Neural progenitor cell (in vitro differentiated cells): ENCODE measurements at places on chromosomes 5 and 9.

GRCh38 chr5:160183075-160183474 is 46.2 kb upstream of the FABP6 start:
- H3K27me3 ChIP-seq: no peaks in the 10 kb centered on the region

- H3K27me3 ChIP-seq: no peaks in the 10 kb centered on the region
- H3K27ac ChIP-seq: no peak overlapping the region
- DNase-seq: peak; percentile 15
- H3K4me1 ChIP-seq: no peaks in the 10 kb centered on the region
Measured at GRCh38 chr5:39599721-39600431, 175.1 kb upstream of the DAB2 start.

GRCh38 chr5:158382473-158382872 is 523.5 kb upstream of the CLINT1 start:
- no peak overlapping the region for H3K4me3 ChIP-seq
- H3K4me1 ChIP-seq: peaks cover 20% of the 10 kb centered on the region
- H3K36me3 ChIP-seq: no peaks in the 10 kb centered on the region
- DNase-seq: no peak
- no peaks in the 10 kb centered on the region for H3K27me3 ChIP-seq

GRCh38 chr5:120072068-120072761 is 391.9 kb upstream of the PRR16 start:
- no peak for DNase-seq
- no peaks in the 10 kb centered on the region for H3K4me1 ChIP-seq
- no peak overlapping the region for H3K27ac ChIP-seq
- H3K27me3 ChIP-seq: no peaks in the 10 kb centered on the region

DNA sequence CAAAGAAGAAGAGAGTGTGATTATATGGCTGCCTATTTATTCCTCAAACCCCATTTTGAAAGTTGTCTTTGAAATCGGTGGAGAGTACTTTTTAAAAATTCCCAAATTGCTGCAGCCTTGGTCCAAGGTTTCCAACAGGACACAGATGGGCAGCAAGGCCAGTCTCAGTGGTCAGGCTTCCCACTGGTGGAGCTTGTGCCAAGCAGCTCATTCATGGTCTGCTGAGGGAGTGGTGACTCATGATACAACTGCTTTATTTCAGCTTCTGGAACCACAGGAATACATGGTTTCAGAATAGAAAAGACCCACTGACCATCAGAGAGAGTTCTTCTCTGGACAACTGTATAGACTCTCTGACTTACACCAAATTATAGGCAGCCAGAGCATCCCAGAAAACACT is 673.1 kb upstream of the KLF4 start:
- H3K36me3 ChIP-seq: no peaks in the 10 kb centered on the region
- no peak overlapping the region for H3K4me3 ChIP-seq
- H3K4me1 ChIP-seq: peaks cover 6% of the 10 kb centered on the region
- no peaks in the 10 kb centered on the region for H3K27me3 ChIP-seq
- DNase-seq: no peak
- H3K27ac ChIP-seq: no peak overlapping the region

DNA sequence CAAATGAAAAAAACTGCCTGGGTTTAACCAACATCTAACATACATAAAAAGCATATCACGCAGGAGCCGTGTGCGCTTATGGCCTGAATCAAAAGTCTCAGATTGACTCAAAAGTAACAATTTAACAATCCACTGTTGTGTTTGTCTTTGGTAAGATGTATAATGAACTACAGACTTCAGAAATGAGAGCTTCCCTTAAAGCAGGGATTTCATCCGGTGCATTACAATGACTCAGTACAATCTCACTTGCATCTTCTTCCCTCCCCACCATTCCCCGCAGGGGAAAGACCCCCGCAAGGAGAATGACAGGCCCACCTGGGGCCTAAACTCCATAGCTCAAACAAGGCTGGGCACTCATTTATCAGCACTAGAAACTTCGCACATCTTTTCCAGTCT is 1.4 kb downstream of the ZFR start:
- H3K4me1 ChIP-seq: peaks cover 14% of the 10 kb centered on the region
- peaks cover 20% of the 10 kb centered on the region for H3K27me3 ChIP-seq
- peaks cover 4% of the 10 kb centered on the region for H3K36me3 ChIP-seq
- DNase-seq: no peak

GRCh38 chr5:149596712-149597111 is 15.4 kb downstream of the ARHGEF37 start:
- H3K27ac ChIP-seq: no peak overlapping the region
- no peaks in the 10 kb centered on the region for H3K36me3 ChIP-seq
- DNase-seq: no peak
- no peak overlapping the region for H3K4me3 ChIP-seq
- H3K27me3 ChIP-seq: no peaks in the 10 kb centered on the region
- no peaks in the 10 kb centered on the region for H3K4me1 ChIP-seq

DNA sequence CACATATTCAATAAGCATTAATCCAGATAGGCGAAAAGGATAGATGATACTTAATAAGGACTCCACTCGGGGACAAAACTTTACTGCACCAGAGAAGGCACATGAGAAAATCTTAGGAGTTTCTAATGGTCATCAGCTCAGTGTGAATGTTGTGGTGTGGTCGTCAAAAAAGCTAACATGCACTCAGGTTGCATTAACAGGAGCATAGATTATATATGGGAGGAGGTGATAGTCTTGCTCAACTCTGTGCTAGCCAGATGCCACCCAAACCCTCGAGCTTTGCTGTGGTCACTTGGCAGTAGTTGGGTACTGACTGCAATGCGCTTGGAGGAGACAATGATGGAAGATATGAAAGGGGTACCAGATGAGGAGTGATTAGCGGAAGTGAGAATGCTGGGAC is 8.6 kb upstream of the COL27A1 start:
- no peak overlapping the region for H3K4me3 ChIP-seq
- H3K27ac ChIP-seq: no peak overlapping the region
- H3K4me1 ChIP-seq: no peaks in the 10 kb centered on the region

DNA sequence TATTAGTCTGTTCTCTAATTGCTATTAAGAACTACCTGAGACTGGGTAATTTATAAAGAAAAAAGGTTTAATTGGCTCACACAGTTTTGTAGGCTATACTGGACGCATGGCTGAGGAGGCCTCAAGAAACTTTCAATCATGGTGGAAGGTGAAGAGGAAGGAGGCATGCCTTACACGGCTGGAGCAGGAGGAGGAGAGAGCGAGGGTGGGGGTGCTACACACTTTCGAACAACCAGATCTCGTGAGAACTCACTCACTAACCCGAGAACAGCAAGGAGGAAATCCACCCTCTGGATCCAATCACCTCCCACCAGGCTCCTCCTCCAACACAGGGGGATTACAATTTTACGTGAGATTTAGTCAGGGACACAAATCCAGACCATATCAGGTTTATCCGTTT is 90.0 kb downstream of the RMI1 start:
- H3K27me3 ChIP-seq: no peaks in the 10 kb centered on the region
- DNase-seq: no peak

DNA sequence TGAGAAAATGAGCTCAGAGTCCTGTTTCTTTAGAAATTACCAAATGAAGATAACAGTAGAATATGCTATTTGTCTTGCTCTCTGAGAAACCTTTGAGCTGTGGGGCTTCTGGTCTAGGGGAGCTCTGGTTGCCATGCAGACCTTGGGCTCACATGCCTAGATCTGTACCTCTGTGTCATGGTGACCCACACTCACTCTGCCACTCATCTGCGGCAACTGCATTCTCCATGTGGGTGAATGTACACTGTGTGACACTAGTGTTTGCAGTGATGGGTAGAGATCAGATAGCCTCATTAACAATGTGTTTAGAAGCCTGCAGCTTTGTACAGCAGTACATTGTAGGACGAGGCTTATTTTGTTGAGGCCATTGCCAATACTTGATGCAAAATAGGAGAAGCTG is 521.2 kb downstream of the CHSY3 start:
- no peaks in the 10 kb centered on the region for H3K27me3 ChIP-seq
- no peak overlapping the region for H3K27ac ChIP-seq
- no peak for DNase-seq
- no peaks in the 10 kb centered on the region for H3K4me1 ChIP-seq

- DNase-seq: no peak
- H3K27ac ChIP-seq: no peak overlapping the region
- H3K4me3 ChIP-seq: no peak overlapping the region
- H3K36me3 ChIP-seq: no peaks in the 10 kb centered on the region
Measured at GRCh38 chr5:3225201-3225960, 370.3 kb upstream of the IRX1 start.

GRCh38 chr5:167348251-167348926 is 943.1 kb upstream of the WWC1 start:
- no peaks in the 10 kb centered on the region for H3K27me3 ChIP-seq
- peaks cover 3% of the 10 kb centered on the region for H3K4me1 ChIP-seq
- no peak overlapping the region for H3K27ac ChIP-seq
- H3K4me3 ChIP-seq: no peak overlapping the region
- DNase-seq: peak; percentile 12
- no peaks in the 10 kb centered on the region for H3K36me3 ChIP-seq

DNA sequence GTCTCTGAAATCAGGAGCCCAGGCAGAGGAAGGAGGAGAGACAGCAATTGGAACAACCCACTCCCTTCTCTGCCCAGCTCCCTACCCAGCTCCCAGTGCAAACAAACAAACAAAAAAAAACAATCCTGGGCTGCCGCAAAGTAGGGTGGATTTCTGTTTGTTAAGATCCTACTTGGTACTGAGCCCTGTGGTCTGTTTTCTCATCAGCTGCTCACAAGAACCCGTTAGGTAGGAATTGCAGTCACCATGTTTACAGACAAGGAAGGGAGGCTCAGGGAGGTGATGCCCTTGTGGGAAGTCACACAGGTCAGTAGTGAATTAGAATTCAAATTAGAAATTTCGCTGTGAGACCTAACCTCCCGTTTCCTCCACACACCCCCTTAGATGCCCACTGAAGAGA is 128.8 kb upstream of the RAD23B start:
- peaks cover 9% of the 10 kb centered on the region for H3K4me1 ChIP-seq
- no peaks in the 10 kb centered on the region for H3K27me3 ChIP-seq
- no peak overlapping the region for H3K27ac ChIP-seq
- no peak for DNase-seq

DNA sequence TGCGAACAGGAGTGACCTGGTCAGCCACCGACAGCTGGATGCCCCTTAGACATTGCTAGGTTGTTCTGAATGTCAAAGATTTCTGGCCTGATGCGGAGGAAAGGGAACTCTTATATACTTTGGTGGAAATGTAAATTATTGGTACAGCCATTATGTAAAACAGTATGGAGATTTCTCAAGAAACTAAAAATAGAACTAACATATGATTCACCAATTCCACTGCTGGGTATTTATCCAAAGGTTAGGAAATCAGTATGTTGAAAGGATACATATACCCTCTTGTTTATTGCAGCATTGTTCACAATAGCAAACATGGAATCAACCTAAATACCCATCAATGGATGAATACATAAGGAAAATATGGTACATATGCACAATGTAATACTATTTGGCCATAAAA is 31.8 kb downstream of the DMRT3 start:
- H3K27ac ChIP-seq: no peak overlapping the region
- H3K27me3 ChIP-seq: peaks cover 24% of the 10 kb centered on the region
- no peak for DNase-seq
- H3K4me1 ChIP-seq: no peaks in the 10 kb centered on the region

GRCh38 chr5:131617140-131617822 is 17.7 kb downstream of the RAPGEF6 start:
- H3K27me3 ChIP-seq: no peaks in the 10 kb centered on the region
- no peaks in the 10 kb centered on the region for H3K36me3 ChIP-seq
- H3K27ac ChIP-seq: no peak overlapping the region
- peaks cover 5% of the 10 kb centered on the region for H3K4me1 ChIP-seq
- DNase-seq: no peak
- no peak overlapping the region for H3K4me3 ChIP-seq

- H3K4me3 ChIP-seq: no peak overlapping the region
- no peak overlapping the region for H3K27ac ChIP-seq
- no peaks in the 10 kb centered on the region for H3K36me3 ChIP-seq
- peaks cover 14% of the 10 kb centered on the region for H3K4me1 ChIP-seq
- H3K27me3 ChIP-seq: peaks cover 88% of the 10 kb centered on the region
Measured at GRCh38 chr9:126606483-126606870, 7.3 kb upstream of the LMX1B start.

DNA sequence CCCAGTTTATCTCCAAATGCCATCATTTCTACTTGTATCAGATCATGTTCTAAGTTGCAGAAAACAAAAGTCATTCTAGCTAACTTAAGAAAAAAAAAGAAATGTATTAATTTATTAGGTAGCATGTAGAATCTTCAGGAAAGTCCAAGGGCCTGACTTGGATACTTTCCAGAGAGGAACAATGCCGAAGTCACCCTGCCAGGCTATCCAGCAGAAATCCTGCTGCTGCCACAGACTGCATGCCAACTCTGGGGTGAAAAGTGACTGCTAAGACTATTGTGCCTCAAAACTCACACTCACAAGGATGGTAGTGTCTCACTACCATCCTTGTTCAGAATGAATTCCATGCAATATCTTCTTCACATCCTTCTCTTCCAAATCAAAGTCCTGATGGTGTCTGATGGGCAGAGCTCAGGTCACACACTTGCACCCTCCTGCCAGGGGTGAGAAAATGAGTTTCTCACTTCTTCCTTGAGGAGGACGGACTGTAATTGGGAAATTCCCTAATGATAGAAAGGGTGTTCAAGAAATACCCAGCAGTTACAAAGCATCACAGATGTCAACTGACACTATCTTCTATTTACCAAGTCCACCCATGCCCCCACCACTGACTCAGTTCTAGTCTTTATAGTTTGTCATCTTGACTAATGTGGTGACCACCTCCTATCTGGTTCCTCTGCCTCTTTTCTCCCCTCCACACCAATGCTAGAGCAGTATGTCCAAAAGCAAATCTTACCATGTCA is 279.4 kb downstream of the CWC27 start:
- H3K4me1 ChIP-seq: no peaks in the 10 kb centered on the region
- DNase-seq: no peak
- no peak overlapping the region for H3K4me3 ChIP-seq
- H3K27ac ChIP-seq: no peak overlapping the region
- H3K27me3 ChIP-seq: no peaks in the 10 kb centered on the region
- no peaks in the 10 kb centered on the region for H3K36me3 ChIP-seq

DNA sequence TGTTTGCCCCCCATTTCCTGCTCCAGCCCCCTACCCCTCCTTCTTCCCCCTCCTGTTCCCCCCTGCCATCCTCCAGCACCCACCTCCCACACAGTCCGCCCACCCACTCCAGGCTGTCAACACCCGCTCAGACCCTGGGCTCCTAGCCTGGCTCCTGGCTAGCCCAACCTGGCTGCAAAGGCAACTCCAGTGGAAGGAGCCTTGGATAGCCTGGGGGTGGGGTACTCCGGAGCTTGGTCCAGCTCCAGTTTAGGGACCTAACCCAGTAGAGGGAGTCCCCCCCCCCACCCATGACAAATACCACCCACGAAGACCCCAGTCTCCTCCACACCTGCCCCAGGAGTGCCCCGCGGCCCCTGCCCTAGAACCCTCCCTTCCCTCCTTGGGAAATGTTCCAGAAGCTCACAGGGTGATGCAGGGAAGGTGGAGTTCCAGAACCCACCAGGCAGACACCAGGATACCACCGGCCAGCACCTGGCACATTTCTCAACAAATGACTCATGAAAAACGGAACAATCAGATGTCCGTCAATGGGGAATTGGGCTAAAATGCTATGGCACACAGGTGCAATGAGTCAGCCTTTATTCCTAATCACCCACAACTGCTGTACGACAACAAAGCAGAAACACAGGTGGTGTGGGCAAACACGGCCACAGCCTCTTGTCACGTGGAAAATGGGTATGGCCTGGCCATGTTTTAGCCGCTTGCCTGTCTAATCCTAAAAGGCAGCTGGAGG is 901 bp upstream of the SLC12A7 start:
- no peaks in the 10 kb centered on the region for H3K36me3 ChIP-seq
- DNase-seq: no peak
- no peak overlapping the region for H3K4me3 ChIP-seq
- no peaks in the 10 kb centered on the region for H3K27me3 ChIP-seq

- no peak overlapping the region for H3K4me3 ChIP-seq
- DNase-seq: no peak
- H3K27ac ChIP-seq: no peak overlapping the region
- H3K36me3 ChIP-seq: no peaks in the 10 kb centered on the region
Measured at GRCh38 chr9:90504486-90504885, 138.1 kb downstream of the DIRAS2 start.
